ENCODE measurements at places on chromosomes 2 and 18.

DNA sequence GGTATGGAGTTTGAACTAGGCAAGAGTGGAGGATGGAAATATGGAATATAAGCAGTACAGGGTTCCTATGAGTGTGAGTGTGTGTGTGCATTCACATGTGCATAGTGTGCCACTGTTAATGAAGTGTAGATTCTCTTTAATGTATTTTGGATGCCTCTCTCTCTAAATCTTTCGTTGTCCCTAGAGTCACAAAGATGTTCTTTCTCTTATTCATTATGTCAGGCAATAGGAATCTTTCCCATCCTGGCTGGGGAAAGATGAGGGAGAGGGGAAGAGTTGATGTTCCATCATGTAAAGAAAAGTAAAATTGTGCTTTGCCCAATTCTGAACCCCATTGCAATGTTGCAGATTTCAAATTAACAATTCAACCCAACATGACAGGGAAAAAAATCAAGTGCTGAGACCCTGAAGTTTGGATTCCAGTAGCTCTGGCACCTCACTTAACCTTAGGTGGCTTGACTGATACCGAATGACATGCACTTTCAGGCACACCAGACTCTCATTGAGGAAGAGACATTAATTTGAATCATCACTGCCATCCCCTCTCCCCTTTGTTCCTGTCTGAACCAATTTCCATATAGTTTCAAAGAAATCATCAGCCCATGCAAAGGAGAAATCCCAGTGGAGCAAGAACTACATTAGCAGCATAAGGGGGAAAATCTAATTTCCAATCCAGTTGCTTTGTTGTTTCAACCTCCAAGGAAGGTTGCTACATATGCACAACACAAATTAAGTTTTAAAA, 28.0 kb downstream of the KLF7 start:
- no peak for DNase-seq

GRCh38 chr2:98086491-98087446, at the start of gene VWA3B:
VWA3B (plus strand) TSS chr2:98087167; CDS start chr2:98093093, 5,926 bp downstream.
- peak; percentile 95 for DNase-seq

GRCh38 chr18:26746398-26746797, 119.1 kb downstream of the AQP4 start:
- DNase-seq: no peak

- no peak for DNase-seq
Observed at GRCh38 chr2:45690231-45690630, 38.8 kb downstream of the PRKCE start.

- no peak for DNase-seq
Observed at GRCh38 chr18:12748671-12749070, 45.8 kb downstream of the PSMG2 start.

DNA sequence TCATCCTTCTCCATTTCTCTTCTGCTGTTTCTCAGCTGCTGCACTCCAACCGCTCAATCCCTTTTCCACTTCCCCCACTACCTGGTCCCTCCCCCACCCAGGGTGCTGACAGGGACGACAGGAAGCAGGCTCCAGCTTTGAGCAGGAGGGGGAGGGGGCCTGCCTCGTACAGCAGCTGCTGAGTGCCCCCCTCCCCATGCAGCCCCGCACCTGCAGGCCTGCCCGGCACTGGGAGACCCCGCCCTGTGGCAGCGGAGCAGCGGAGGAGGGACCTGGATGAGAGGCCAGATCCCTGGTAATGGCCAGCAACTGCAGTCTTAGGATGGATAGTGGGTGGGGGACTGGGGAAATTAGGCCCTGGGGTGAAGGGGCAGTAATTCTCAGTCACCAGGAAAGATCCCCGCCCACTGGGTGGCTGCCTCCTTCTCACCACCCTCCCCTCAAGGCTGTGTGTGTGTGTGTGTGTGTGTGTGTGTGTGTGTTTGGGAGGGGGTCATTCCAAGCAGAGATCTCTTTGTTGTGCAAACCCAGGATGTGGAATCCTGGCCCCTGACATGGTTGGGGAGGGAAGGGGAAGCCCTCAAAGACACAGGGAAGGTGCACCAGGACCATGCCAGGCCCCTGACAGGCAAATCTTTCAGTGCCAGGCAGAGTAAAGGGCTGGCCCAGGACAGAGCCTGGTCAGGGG, 6.8 kb upstream of the CRYBA2 start:
- no peak for DNase-seq

DNA sequence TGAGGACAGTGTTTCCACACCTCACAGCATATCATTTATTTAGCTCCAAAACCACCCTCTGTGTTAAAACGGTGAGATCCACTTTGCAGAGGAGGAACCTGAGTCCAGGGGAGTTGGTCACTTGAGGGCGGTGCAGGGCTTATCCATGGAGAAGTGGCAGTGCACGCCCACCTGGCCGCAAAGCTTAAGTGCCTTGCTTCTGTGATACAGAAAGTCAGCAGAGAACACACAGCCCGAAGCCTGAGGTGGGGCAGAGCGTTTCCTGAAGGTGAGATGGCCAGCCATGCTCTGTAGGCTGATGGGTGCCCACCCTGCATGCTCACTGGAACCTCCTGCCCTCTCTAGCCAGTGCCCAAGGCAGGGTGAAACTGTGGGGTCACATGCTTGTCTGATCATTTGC, 87.3 kb downstream of the SH3RF3 start:
- DNase-seq: no peak

- no peak for DNase-seq
Observed at GRCh38 chr2:219471476-219472371, 27.0 kb upstream of the GMPPA start.
